ENCODE measurements at places on chromosomes 1 and 21.

GRCh38 chr1:26702680-26703038, 6.8 kb downstream of the ARID1A start:
- DNase-seq = no peak

DNA sequence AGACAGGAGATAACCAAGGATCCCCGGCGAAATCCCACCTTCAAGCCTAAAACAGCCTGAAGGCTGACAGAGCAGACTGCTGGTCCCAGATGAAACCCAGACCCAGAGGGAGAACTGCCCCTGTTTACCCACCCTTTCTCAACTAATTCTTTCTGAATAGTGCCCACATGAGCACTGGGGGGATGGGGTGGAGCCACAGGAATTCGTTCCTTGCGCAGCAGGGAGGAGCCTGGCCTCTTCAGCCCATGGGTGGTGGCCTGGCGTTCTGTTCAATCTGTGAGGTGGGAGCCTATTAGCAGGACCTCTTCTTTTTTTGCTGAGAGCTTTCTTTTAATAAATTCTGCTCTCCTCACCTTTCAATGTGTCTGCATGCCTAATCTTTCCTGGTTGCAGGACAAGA, 6.6 kb upstream of the AK5 start:
- DNase-seq = no peak

DNA sequence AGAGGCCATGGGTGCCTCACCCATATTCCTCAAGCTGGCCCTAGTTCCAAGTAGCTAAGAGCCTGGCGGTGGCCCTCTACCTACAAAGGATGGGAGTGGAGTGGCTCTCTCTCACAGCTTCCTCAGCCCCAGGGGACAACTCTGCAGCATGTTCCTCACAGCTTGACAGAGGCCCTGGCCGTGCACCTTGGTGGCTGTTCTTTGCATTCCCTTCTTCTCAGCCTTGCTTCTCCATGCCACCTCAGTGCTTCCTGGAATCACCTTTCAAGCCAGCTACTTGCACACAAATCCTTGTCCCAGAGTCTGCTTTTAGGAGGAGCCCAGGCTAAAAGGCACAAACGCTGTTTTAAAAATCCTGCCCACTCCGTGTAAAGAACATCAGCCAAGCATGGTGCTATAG, 69.0 kb upstream of the DIRAS3 start:
- no peak for DNase-seq

DNA sequence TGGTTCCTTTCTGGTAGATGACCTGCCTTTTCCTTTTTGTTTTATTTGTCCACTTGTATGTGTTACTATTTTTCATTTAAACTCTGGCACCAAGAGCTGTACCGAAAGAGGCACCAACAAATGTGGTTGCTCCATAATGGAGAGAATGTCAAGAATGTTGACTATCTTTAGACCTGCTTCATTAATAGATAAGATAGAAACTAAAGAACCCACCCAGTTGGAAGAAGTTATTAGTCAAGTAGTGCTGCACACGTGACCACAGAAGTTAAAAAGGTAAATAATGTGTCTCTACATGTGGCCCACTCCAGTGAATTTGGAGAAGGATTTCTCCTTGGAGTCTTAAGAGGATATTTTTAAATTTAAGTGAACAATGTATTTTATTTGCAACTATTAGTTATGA, 9.3 kb downstream of the ATP1A1 start:
- no peak for DNase-seq

GRCh38 chr1:211761400-211761799, 69.2 kb downstream of the LPGAT1 start:
- no peak for DNase-seq

- no peak for DNase-seq
Observed at GRCh38 chr21:34343838-34344381, 19.9 kb upstream of the KCNE2 start.

- DNase-seq = peak; percentile 80
Observed at GRCh38 chr1:202184750-202185460, 8.7 kb upstream of the LGR6 start.

GRCh38 chr1:23480187-23481025, 3.6 kb downstream of the ASAP3 start:
- DNase-seq = no peak

- no peak for DNase-seq
Observed at GRCh38 chr1:32501865-32502264, 37.0 kb downstream of the ZBTB8B start.

- no peak for DNase-seq
Observed at GRCh38 chr1:19635646-19636045, 8.5 kb upstream of the NBL1 start.

GRCh38 chr1:61320575-61320974, 238.2 kb downstream of the NFIA start:
- DNase-seq = no peak

- no peak for DNase-seq
Observed at GRCh38 chr1:222181191-222181590, 366.7 kb downstream of the HHIPL2 start.

DNA sequence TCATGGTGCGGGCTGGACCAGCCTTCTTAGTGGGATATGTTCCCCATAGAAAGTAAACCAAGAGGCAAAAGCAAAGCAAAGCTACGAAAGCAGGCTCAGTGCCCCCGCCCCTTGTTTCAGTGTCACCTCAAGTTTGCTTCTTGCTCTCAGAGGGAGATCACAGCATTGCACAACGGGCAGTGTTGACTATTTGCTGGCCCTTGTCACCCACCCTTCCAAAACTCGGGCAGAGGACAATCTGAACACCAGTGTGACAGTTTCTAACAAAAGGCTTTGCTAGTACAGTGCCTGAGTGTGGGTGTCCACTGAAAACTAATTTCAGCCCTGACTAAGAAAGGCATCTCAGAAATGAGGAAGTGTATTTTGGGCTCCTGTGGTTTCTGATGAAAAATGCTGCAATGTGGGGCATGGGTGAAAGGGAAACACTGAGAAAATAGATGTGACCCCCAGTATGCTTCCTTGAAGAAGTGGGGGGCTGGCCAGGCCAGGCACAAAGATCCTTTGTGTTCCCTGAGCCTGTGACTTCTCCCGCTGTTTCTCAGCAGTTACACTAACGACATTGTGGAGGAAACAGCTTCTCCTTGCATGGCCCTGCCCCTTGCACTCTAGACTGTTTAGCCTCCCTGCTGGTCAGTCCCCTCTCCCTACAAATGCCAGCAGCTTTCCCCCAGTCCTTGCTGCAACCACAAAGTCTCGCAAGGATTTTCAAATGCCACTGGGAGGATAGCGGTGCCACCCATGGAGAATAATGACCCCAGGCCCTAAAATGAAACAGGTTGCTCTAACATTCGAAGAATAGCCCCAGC, 33.3 kb upstream of the KCNE1 start:
- peak; percentile 69 for DNase-seq

GRCh38 chr1:212189352-212189738, 95.9 kb upstream of the PPP2R5A start:
- no peak for DNase-seq

- DNase-seq = peak; percentile 59
Observed at GRCh38 chr1:66331658-66332547, 202.1 kb upstream of the SGIP1 start.

- no peak for DNase-seq
Observed at GRCh38 chr1:56505792-56506743, 73.3 kb downstream of the PLPP3 start.

- no peak for DNase-seq
Observed at GRCh38 chr1:62952596-62952995, 168.7 kb downstream of the ATG4C start.
